ENCODE measurements at places on chromosomes 2 and 18.
A peak's percentile ranks its signal among the peaks of the same experiment; 100 is the strongest.

- DNase-seq: no peak
Observed at GRCh38 chr2:6920743-6921064, 3.5 kb downstream of the RNF144A start.

- no peak for DNase-seq
Observed at GRCh38 chr2:175008009-175008408, 2.8 kb upstream of the CHN1 start.

GRCh38 chr2:234100686-234101085 lies 50.2 kb downstream of the SPP2 start:
- no peak for DNase-seq

- no peak for DNase-seq
Observed at GRCh38 chr18:76410033-76410432, 85.0 kb downstream of the ZNF516 start.

GRCh38 chr2:48328159-48328809 lies 201.7 kb upstream of the STON1 start:
- DNase-seq: no peak

DNA sequence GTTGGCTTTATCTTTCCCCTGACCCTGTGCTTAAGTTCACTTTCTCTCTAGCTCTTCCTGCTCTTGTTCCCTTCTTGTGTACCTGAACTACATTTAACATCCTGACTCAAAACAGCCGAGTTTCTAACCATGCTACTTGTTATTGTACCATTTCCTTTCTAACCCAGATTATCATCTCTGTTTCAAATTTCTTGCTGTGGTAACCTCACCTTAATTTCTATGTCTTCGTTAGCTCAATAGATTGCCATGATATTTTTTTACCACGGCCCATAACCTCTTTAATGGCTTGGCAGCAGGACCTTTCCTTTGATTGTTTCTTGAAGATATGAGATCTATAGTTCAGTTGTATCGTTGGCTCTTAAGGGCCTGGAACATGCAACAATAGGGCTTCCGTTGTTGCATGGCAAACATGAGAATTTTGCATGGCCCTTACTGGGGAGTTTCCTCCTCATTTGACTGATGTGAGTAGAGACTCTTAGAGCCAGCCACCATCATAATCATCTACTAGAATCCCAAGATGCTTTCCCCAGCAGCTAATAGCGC lies 11.1 kb downstream of the CFAP36 start:
- DNase-seq: no peak

DNA sequence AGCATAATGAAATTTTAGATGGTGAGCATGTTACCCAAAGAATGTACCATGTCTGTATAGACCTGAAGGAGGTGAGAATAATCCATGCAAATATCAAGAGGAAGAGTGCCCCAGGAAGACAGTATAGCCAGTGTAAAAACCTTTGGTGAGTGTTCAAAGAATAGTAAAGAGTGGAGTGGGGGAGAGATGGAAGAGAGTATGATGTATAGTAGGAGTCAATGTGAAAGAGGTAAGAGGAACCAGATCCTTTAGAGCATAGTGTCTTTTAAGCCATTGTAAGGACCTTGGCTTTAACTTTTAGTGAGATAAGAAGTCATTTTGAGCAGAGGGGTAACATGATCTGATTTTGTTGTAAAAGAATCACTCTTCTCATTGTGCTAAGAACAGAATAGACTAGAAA lies 1052.3 kb upstream of the ZEB2 start:
- DNase-seq: no peak

GRCh38 chr2:203707530-203707929 lies 1.1 kb downstream of the CD28 start:
- no peak for DNase-seq

- DNase-seq: no peak
Observed at GRCh38 chr2:240947607-240948006, 41.5 kb downstream of the CROCC2 start.

DNA sequence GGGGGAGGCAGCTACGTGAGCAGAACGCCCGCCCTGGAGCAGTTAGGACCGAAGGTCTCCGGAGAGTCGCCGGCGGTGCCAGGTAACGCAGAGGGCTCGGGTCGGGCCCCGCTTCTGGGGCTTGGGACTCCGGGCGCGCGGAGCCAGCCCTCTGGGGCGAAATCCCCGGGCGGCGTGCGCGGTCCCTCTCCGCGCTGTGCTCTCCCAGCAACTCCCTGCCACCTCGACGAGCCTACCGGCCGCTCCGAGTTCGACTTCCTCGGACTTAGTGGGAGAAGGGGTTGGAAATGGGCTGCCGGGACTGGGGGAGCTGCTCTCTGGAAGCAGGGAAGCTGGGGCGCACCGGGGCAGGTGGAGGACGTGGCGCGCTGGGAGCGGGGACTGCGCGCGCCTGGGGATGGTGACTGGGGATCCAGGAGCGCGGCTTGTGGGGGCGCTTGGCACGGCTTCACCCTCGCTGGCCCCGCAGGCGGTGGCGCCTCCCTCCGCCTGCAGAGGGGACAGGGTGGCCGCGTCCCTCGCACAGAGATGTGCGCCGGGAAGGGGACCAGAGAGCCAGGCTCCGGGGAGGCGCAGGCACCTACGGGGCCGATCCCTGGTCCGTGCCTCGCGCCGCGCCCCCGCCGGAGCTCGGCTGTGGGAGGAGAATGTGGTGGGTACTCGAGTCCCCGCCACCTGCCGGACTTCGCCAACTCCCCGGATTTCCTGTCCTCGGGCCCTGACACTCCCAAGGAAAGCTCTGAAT lies 688 bp downstream of the CDH20 start:
- DNase-seq: no peak

DNA sequence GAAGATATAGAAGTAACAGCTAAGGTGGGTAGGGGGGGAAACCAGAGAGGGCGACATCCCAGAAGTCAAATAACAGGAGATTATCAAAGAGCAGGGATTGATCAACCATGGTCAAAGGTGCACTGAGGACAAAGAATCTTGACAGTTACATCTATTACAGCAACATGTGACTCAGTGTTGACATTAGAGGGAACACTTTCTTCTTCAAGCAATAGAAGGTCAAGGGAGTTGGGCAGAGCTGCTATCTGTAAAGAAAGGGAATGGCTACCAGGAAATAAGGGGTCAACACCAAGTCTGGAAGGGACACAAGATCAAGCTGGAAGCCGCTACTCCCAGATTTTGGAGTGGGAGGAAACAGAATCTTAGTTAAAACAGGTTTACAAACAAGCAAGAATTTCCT lies 611.0 kb downstream of the TSN start:
- DNase-seq: no peak

- DNase-seq: peak; percentile 21
Observed at GRCh38 chr2:120453635-120453998, 107.7 kb downstream of the INHBB start.

DNA sequence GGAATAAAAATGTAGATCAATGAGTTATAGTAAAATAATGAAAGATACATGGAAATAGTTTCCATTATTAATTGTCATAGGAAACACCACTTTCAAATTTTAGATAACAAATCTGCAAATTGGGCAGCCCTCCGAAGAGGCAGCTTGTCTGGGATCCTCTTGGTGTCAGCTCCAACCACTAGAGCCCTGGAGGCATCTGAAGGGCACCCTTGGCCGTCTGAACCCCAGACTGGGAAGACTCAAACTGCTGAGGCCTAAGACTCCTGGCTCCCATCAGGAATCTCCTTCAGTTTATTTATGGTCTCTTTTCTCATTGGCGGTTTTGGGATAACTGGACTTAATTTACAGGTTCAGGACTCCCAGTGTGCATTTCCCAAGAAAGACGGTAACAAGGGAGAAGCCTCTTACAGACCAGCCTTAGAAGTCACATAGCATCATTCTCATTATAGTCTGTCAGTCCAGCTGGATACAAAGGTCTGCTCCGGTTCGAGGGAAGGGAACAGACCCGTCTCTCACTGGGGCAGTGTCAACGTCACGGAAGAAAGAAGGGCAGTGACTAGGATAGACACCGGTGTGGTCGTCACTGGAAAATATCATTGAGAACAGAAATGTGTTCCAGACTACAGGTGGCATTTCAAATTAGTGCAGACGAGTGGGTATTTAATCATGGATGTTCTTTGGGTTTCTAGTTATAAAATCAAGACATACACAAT lies 390.7 kb upstream of the NETO1 start:
- DNase-seq: no peak

GRCh38 chr2:38512211-38512610 lies 90.5 kb downstream of the HNRNPLL start:
- DNase-seq: no peak

- no peak for DNase-seq
Observed at GRCh38 chr2:173898996-173899395, 66.2 kb downstream of the SP3 start.

- no peak for DNase-seq
Observed at GRCh38 chr2:210399440-210400041, 77.0 kb downstream of the LANCL1 start.

- no peak for DNase-seq
Observed at GRCh38 chr18:79698668-79699335, 19.2 kb downstream of the CTDP1 start.

DNA sequence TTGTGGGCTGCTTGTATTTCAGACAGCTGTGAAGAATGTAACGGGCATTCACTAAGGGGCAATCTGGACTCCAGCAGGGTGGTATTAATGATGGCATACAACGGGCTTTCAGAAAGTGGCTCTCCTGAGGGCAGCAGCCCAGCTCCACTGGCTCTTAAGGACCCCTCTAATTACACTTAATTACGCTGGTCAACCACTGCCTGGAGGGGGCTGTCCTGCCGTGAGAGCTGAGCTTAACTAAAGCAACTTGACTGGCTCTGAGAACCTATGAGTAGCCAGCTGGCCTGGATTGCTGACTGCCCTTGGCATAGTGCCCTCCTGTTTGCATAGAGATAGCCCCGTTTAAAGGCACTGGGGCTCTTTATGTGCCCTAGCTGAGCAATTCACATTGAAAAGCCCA lies 3.8 kb downstream of the LIPG start:
- DNase-seq: no peak

DNA sequence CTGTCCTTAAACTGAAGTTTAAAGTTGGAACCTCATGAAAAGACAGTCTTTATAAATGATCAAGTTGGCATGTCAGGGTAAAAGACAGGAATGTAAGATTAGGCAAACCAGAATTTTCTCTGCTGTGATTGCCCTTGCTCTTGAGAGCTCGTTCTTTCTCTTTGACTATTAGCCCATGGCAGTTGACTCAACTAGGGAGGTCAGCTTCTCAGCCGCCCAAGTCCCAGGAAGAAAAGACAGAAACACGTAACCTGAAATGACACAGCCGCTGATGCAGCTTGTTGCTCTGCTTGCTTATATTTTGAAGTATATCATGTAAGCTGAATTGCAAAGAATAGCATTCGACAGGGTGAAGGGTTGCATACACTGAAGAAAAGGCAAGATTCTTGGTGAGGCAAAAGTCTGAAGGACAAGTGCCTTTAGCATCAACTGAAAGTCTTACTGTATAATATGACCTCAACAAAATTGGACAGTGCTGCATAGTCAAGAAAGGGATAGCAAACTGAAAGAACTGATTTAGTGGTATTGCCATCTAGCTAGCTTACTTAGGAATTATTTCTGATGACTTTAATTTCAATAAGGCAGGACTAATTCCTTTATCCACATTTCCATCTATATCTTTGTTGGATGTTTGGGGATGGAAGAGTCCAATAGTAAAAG lies 54.7 kb downstream of the ARHGAP15 start:
- DNase-seq: no peak

Data from AG04449 (cell line).